ENCODE measurements at places on chromosomes 7 and 10.

- DNase-seq = no peak
Measured at GRCh38 chr10:131436458-131436857, 124.9 kb upstream of the TCERG1L start.

DNA sequence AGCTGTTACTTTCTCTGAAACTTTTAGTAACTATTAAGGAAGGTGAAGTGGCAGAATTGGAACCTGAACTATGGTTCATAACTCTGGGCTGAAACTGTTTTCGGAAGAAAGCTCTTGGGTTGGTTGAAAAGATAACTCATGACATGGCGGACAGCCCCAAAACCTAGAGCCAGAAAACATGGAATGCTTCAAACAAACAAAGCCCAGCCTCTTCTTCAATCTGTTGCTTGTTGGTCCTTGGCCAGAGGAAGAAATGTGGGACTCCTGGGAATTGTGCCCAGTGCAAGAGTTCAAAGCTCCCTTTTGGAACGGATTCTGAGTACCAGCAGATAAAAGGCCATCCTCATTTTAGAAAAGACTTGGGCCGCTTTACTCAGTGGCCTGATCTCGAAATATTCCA is 52.9 kb upstream of the CACNB2 start:
- DNase-seq = no peak

DNA sequence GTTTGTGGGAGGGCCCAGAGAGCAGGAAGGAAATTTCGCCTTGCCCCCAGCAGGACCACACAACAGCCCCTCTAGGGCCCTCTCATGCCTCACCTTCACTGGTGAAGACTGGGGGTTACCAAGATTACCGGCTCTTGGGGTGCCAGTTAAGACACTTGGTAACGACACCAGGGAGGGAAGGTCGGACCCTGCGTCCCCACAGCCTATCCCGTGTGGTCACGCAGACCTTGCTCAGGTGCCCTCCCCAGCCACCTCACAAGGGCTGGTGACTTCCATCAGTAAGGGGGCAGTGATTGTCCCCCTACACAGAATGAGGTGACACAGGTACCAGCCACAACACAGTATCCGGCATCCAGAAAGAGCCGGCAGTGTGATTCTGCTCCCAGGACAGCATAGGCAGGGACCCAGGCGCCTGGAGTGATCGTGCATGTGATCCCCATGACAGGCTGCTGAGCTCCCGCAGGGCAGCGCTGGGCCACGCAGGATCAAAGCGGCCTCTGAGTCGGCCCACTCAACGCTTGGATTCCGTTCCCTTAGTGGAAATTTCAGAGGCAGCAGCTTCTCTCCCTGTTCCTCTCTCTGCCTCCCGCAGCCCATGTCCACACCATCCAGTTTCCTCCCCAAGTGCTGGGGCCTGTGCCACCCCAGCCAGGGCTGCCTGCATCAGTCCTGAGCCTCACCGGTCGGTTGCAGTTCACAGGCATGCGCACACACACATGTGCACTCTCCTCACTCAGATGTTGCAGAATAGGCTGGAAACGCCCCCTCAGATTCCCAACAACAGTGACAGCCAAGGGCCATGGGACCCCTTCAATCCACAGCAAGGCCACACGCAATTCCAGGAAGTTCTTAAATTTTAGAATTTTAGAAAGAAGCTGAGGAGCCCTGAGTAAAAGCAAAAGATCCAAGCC is 35.8 kb downstream of the CAMK2B start:
- DNase-seq = no peak

- DNase-seq = no peak
Measured at GRCh38 chr10:28396331-28396730, 93.5 kb upstream of the MPP7 start.

GRCh38 chr7:32217341-32218153 is 147.3 kb upstream of the PDE1C start:
- DNase-seq = no peak

DNA sequence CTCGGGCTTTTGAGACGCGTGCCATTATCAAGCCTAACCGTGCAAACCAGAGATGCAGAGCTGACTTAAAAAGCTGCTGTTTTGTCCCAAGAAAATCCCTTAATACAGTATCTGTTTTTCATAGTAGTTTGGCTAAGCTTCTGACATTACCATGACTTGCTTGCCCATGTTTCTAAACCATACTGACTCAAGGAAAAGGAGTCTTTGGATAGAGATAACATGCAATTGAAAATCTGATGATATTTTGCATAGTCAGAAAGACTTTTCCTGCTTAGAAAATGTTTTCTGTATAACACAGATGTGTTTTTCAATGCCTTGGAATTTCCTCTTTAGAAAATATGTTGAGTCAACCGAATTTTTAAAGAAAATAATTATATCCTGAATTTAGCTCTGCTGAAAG is 21.5 kb upstream of the AKR1E2 start:
- DNase-seq = no peak

- no peak for DNase-seq
Measured at GRCh38 chr10:88652616-88653015, 11.6 kb upstream of the LIPF start.

DNA sequence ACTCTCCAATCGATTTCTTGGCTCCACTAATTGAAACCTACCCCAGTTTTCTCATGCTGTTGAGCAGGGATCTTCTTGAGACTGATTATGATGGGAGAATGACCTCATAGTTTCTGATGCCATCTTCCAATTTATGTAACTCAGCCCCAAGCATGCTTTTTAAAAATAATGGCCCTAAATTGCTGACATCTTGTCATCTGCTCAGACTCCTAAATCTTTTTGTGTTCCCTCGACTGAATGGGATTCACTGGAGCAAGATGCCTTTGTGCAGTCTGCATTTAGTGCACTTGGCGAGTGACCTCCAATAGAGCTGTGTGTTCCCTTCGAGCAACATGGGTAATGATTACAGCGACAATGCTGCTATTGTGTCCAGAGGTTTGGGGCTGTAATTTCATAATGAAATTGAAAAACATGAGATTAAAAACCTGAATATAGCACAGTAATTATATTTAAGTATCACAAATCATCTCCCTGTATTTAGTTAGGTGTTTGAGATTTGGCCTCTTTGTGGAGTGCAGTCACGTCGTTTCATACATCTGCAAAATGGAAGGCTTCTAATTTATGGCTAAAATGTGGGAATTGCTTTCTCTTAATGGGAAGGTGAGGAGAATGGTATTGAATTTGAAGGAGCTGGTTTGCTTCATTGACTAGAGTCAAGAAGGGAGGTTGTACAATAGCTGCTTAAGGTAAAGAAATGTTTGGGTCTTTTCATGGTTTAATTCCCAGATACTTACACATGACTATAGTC is 192.9 kb downstream of the AUTS2 start:
- DNase-seq = no peak

GRCh38 chr10:112687647-112688046 is 240.6 kb downstream of the VTI1A start:
- DNase-seq = peak; percentile 76

DNA sequence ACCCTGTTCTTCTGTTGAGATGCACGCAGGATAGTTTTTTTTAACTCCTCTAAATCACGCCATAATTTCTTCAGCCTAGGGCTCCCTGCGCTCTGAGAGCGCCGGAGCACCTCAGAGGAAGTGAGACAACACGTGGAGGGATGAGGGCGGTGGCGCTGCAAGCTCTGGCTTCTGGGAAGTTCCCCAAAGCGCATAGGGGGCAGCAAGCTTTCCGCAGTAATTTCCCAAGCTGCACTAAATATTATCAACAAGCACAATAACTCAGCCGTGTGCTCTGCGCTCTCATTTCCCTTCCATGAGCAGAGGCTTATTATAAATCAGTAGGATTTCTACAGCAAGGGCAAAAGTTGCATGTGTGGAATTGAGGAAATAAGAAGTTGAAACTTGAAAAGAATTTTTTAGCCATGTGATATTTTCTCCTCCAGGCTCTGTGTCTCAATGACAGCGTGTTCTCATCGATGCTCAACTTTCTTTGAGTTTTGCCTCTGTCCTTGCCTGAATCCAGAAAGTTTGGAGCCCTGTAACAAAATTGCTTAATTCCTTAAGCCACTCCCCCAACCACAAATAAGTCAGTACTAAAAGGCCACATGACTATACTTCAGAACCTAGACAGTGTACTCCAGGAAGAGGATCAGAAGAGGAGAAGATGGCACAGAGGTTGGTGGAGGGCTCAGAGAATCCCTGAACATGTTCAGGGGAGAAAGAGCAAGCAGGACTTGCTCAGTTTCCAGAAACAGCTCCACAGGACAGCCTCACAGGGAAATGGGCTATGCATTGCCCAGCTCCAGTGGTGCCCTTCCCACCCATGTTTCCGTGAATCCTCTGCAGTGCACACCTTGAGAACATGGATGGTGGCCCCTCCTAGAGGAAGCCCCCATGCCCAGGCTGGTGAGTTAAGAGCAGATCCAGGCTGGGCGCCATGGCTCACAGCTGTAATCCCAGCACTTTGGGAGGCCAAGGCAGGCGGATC is 221.5 kb upstream of the GHITM start:
- DNase-seq = peak; percentile 27

- DNase-seq = no peak
Measured at GRCh38 chr10:116857156-116857555, 7.9 kb downstream of the ENO4 start.

DNA sequence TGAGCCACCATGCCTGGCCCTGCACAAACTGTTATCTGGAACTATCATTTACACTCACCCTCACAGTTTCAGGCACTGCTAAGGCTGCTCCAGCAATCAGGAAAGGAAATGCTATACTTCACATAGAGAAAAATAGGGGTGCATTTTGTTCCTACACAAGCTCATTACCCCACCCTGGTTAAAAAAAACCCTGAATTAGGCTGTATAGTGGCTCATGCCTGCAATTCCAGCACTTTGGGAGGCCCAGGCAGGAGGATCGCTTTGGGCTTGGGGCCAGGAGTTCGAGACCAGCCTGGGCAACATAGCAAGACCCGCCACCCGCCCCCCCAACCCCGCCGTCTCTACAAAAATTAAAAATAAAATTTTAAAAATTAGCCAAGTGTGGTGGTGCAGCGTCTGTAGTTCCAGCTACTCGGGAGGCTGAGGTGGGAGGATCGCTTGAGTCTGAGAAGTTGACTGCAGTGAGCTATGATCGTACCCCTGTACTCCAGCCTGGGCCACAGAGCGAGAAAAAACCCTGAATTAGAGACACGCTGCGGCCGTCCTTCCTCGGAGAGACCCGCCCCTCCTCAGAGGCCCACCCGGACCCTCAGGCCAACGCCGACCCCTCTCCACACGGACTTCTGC is 539 bp downstream of the PTCD1 start:
- peak; percentile 27 for DNase-seq

DNA sequence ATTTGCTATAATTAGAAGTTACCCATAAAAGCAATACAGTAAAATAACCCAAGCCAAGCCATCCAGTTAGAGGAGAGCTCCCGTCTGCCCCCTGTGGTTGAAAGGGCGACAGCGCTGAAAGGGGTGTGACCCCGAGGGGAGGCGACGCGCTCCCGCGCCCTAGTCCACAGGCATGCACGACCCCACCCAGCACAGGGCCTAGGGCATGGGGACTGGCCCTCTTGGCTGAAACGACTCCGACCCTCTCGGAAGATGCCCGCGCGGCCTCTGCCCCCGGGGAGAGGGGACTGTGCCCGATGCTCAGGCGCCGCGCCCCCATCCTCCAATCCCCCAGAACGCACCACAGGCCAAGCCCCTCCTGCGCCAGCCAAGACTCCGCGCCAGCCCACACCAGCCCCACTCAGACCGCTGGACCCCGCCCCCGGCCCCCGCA is 64.0 kb downstream of the CSGALNACT2 start:
- DNase-seq = peak; percentile 89

DNA sequence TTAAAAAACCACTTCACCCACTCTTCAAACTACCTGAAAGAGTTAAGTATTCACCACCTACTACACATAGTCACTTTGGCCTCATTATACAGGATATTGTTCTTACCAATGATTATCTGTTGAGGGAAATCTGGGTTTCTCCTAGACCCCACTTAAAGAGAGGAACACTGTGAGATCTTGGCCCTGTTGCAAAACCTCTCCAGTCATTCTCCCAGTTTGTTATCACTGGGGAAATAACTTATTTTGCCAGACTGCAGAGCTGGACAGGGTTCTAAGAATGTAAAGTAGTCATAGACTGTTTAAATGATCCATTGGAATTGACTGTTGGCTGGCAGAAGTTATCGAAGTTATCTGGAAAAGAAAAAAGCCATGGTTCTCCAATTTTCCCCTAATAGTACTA is 143.8 kb downstream of the HGF start:
- DNase-seq = no peak

DNA sequence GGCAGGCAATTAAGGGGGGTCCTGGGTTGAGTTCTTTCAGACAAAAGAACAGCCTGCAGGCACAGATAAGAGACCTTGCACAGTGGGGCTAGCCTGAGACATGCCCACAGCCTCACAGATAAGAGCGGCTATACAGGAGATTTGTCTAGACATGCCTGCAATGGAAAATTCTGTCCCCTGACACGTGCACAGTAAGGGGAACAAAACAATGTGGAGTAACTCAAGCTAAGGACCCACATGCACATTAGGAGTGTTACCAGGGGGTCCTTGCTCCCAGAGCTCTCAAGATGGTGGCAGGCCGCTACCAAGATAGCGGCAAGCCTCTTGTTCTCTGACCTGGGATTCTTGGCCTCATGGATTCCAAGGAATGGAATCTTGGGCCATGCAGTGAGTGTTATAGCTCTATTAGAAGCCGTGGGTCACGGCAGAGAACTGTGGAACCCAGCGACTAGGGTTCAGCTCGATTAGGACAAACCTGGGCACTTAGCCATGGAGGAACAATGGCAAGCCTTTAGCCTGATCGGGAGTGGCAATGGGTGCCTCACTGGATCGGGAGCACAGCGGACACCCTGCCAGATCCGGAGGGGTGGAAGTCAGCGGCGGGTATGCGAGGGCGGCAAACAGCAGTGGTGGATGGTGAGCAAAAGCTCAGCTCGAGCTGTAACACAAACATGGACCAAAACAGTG is 196.9 kb downstream of the CCSER2 start:
- peak; percentile 97 for DNase-seq

DNA sequence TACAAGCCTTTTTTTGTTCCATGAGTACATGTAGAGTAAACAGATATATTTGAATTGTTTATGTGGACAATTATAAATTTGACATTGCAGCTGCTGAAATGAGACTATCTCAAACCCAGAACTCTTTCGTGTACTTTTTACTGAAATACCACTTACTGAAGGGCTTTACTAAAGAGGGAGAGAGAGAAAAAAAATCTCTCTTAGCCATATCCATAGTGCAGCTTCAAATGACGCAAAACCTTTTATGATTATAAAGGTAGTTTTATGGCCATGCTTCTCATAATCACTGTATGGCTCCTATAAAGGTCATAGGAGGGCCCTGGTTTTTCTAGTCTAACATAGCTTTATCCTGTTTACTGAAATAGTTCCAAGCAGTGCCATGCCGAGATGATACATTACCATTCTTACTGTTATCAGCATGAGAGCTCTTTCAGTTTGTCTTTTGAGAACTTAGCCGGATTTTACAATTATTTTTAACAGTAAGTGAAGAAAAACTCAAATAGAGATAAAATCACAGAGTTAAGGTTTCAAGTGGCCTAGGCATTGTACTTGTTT is 35.1 kb downstream of the KCND2 start:
- DNase-seq = no peak

- DNase-seq = no peak
Measured at GRCh38 chr7:35652124-35652523, 42.8 kb downstream of the HERPUD2 start.

DNA sequence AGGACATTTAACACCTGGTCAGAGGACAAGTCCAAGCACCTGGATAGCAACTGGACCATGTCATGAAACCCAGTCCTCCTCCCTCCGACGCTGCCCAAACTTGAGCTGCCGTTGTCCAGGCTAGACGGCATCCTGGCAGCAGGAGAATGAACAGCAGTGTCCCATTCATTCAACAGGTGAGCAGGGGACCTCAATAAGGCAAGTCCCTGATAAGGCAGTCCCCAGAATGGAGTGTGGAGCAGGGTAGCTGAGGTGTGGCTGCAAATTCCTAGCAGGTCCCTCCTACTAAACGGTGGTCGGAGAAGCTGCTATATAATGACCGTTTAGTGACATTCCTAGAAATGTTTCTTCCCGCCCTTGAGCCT is 169.8 kb downstream of the PRKAG2 start:
- DNase-seq = no peak
